Endothelial cell (in vitro differentiated cells): ENCODE measurements at places on chromosomes 2 and 18. TPM values are rescaled to one million over a fixed set of nuclear protein-coding genes. Genes with fewer than 3 reads are reported as not detected.
A peak's percentile ranks its signal among the peaks of the same experiment; 100 is the strongest.

GRCh38 chr18:60067426-60068210 lies 167.8 kb downstream of the PMAIP1 start:
- no peaks in the 10 kb centered on the region for H3K36me3 ChIP-seq
- peaks cover 2% of the 10 kb centered on the region for H3K27me3 ChIP-seq
- no peaks in the 10 kb centered on the region for H3K4me1 ChIP-seq
- DNase-seq: no peak
- H3K27ac ChIP-seq: no peak overlapping the region

- H3K36me3 ChIP-seq: no peaks in the 10 kb centered on the region
- H3K4me1 ChIP-seq: no peaks in the 10 kb centered on the region
- H3K4me3 ChIP-seq: no peak overlapping the region
- H3K27me3 ChIP-seq: peaks cover 2% of the 10 kb centered on the region
Measured at GRCh38 chr18:10197097-10197496, 257.3 kb upstream of the APCDD1 start.

- peaks cover 12% of the 10 kb centered on the region for H3K4me1 ChIP-seq
- H3K27me3 ChIP-seq: peaks cover 3% of the 10 kb centered on the region
- H3K36me3 ChIP-seq: no peaks in the 10 kb centered on the region
- no peak for DNase-seq
Measured at GRCh38 chr2:99150706-99151105, 4.0 kb downstream of the TSGA10 start.

DNA sequence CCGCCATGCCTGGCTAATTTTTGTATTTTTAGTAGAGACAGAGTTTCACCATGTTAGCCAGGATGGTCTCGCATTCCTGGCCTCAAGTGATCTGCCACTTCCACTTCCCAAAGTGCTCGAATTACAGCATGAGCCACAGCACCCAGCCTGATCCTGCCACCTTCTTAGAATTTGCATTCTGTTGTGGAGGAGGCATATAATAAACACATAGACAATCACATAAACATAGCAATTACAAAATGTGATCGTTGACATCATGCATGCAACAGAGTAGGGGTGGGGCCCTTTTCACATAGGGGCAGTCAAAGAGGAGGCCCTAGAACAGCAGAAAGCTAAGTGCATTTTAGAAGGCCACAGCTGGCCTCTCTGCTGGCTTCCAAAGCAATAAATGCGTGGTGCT lies 39.9 kb upstream of the TSPYL6 start:
- no peak overlapping the region for H3K27ac ChIP-seq
- no peaks in the 10 kb centered on the region for H3K27me3 ChIP-seq
- H3K4me3 ChIP-seq: no peak overlapping the region
- peaks cover 6% of the 10 kb centered on the region for H3K4me1 ChIP-seq
- no peak for DNase-seq

DNA sequence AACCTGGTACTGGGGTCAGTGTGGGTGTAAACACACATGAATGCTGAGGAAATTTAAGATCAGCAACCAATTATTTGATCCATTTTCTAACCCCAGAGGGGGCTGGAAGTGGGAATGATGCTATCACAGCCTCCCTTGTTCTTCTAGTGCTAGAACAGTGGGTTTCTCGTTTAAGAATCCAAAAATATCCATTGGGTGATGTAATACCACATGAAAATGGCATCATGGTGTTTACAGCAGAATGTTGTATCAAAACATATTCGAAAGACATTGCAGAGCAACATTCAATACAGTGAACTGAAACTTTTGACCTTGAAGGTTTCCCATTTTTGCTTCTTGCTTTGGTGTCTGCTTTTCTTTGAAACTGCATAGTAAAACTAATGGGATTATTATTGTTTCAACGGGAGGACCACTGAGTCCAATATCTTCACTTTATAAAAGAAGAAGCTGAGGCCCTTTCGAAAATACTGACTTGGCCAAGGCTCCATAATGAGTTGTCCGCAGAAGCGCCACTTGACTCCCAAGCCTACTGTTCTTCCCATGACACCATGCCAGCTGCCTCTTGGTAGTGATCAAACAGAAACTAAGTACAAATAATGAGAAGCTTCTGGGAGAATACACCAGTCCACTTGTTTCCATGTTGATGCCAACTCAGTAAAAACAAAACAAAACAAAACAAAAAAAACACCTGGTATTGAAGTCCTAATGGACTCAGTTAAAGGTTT lies 106.1 kb downstream of the COLEC12 start:
- H3K36me3 ChIP-seq: peaks cover 5% of the 10 kb centered on the region
- H3K27me3 ChIP-seq: peaks cover 2% of the 10 kb centered on the region
- no peak overlapping the region for H3K27ac ChIP-seq
- H3K4me1 ChIP-seq: peaks cover 3% of the 10 kb centered on the region

- no peak overlapping the region for H3K27ac ChIP-seq
- peaks cover 14% of the 10 kb centered on the region for H3K4me1 ChIP-seq
- peaks cover 1% of the 10 kb centered on the region for H3K27me3 ChIP-seq
Measured at GRCh38 chr18:49994410-49994809, 181.1 kb upstream of the ACAA2 start.

GRCh38 chr2:5491523-5491922 lies 200.7 kb upstream of the SOX11 start:
- no peak overlapping the region for H3K27ac ChIP-seq
- H3K36me3 ChIP-seq: no peaks in the 10 kb centered on the region
- no peak for DNase-seq
- no peak overlapping the region for H3K4me3 ChIP-seq
- H3K4me1 ChIP-seq: peaks cover 3% of the 10 kb centered on the region

DNA sequence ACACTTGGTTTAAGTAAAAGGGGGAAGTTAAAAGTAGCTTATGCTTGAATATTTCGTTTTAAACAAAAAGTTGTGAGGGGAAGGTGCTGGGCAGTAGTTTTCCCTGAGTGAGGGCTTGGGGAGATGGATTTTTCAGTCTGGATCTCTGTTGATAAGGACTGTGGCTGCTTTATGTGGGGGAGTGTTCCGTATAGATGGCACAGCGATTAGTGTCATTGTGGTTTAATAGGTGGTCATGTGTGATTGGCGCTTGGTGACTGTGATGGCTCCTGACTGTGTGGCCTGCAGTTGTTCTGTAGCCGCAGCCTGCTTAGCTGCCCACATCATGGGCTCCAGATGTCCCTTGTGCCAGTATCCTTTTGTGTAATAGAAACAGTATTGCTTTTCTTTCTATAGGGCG lies 156.2 kb downstream of the WDSUB1 start:
- H3K27me3 ChIP-seq: peaks cover 8% of the 10 kb centered on the region
- peak overlapping the region; percentile 9 for H3K27ac ChIP-seq
- H3K4me1 ChIP-seq: peaks cover 55% of the 10 kb centered on the region
- DNase-seq: no peak

- H3K4me1 ChIP-seq: no peaks in the 10 kb centered on the region
- no peak for DNase-seq
- no peak overlapping the region for H3K4me3 ChIP-seq
Measured at GRCh38 chr2:168895771-168896170, 5.3 kb upstream of the G6PC2 start.

GRCh38 chr2:102282678-102283091 lies 28.7 kb upstream of the IL1RL1 start:
- H3K27me3 ChIP-seq: no peaks in the 10 kb centered on the region
- no peaks in the 10 kb centered on the region for H3K36me3 ChIP-seq
- no peak for DNase-seq
- peaks cover 6% of the 10 kb centered on the region for H3K4me1 ChIP-seq

DNA sequence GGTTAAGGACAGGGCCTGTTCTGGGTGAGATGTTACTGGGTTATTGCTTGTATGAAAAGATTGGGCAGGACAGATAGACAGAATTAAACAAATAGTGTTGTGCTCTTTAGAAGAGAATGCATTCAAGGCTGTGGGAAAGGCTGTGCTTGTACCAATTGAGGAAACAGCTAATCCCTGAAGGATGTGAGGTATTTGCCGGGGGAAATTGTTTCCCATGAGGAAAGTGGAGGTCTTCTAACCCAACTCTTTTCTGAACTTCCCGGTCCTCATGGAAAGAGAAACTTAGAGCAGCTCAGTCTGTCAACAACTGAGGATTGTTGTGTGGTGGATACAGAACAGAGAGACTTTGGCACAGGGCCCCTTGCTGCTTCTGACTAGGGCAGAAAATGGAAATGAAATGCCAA lies 9.5 kb downstream of the SLC1A4 start:
- peaks cover 9% of the 10 kb centered on the region for H3K36me3 ChIP-seq
- H3K4me3 ChIP-seq: no peak overlapping the region
- no peak for DNase-seq
- peaks cover 12% of the 10 kb centered on the region for H3K4me1 ChIP-seq
- H3K27ac ChIP-seq: peak overlapping the region; percentile 96

GRCh38 chr2:12318427-12319057 lies 398.2 kb upstream of the TRIB2 start:
- no peak overlapping the region for H3K27ac ChIP-seq
- no peaks in the 10 kb centered on the region for H3K27me3 ChIP-seq
- H3K36me3 ChIP-seq: no peaks in the 10 kb centered on the region

GRCh38 chr18:32271672-32272208 lies 81.9 kb downstream of the MEP1B start:
- no peaks in the 10 kb centered on the region for H3K4me1 ChIP-seq
- H3K36me3 ChIP-seq: no peaks in the 10 kb centered on the region
- DNase-seq: peak; percentile 56
- no peak overlapping the region for H3K27ac ChIP-seq

DNA sequence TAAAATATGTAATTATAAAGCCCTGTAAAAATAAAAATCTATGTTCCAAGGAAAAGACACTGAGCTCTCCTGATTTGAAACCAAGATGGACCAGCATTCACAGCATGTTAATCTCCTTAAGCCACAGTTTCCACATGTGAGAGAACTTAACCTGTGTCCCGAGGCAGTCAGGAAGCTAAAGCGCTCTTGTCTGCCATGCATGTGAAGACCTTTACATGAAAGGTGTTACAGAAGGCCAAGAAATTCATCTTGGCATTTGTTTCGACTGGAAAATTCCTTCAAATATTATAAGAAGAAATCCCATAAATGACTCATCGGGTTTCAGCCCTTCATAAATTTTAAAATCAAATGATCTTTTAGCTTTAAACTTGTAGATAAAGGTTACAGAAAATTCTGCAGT lies 328.6 kb downstream of the CDH2 start:
- no peak overlapping the region for H3K4me3 ChIP-seq
- H3K36me3 ChIP-seq: no peaks in the 10 kb centered on the region
- H3K27ac ChIP-seq: no peak overlapping the region

DNA sequence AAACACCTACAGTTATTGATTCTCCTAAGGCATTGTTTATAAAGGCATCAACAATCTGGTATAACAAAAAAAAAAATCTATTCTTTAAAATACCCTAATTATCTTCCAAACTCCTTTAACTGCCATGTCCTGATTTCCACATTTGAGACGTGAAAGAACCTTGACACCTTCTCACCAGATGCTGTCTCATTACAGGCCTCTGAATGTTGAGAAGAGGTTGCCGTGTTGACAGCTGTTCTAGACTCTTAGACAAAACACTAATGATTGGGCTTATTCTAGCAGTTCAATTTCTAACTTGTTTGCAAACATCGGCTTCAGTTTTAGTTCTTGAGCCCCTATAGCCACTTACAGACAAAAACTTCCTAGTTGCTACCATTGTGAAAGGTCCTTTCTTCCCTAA lies 988.8 kb downstream of the LRP1B start:
- H3K4me1 ChIP-seq: no peaks in the 10 kb centered on the region
- no peaks in the 10 kb centered on the region for H3K27me3 ChIP-seq
- no peak overlapping the region for H3K27ac ChIP-seq

DNA sequence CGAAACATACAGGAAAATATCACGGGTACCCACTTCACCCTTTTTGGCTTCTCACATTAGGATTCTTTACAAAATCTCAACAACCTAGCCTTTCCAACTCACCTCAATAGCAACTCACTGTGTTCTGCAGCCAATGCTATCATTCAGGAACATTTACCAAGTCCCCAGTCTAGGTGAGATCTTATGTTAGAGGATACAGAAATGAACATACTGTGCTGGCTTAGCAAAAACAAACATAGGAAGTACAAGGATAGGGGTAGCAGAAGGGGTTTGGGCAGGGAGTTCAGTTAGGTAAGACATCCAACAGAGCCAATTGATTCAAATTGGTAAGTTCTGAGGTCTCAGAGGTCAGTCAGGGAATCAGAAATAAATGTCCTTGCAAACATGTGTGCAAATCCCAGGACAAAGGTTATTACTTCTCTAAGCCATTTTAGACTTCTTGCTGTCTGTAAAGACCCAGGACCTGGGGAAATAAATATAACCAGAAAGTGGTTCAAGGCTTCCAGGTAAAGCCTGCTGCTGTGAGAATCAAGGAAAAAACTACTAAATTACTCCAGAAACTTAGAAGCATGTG lies 556.3 kb upstream of the CHAC2 start:
- peaks cover 1% of the 10 kb centered on the region for H3K4me1 ChIP-seq
- H3K4me3 ChIP-seq: no peak overlapping the region
- no peak overlapping the region for H3K27ac ChIP-seq
- H3K27me3 ChIP-seq: no peaks in the 10 kb centered on the region

DNA sequence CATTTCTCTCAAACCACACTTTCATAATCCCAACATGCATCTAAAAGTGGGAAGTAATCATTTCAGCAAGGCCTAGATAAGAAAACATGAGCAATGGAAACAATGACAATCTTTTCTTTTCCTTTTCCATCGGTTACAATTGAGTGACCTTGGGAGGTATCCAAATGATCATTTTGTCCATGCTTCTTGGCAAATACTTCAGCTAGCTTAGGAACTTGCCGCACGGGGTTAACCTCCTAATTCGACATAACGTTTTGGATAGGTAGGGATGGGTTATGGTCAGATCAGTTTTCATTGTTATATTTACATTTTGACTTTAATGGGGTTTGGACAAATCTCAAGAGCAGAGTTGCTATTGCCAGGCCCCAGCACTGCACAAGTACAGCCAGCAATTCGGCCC lies 4.6 kb upstream of the PTPRM start:
- H3K4me1 ChIP-seq: peaks cover 55% of the 10 kb centered on the region
- no peak for DNase-seq
- H3K27ac ChIP-seq: no peak overlapping the region
- no peaks in the 10 kb centered on the region for H3K27me3 ChIP-seq

DNA sequence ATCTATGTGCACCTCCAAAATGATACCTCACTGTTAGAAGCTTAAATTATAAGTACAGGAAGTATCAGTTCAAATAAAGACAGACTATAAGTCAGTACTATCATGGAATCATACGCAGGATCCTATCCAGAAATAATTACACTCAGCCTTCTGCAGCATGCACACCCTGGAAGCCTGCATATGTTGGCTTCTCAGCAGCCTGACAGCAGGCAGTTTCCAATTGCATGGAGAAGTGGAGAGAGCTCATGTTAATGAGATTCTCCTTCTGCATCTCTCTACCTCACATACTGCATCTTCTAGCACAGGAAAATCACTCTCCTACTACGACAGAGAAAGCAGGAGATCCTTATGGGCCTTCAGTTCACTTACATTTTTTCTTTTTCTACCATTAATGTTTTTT lies 20.5 kb downstream of the NR4A2 start:
- DNase-seq: no peak
- no peaks in the 10 kb centered on the region for H3K27me3 ChIP-seq
- H3K4me1 ChIP-seq: no peaks in the 10 kb centered on the region
- H3K27ac ChIP-seq: no peak overlapping the region
- H3K36me3 ChIP-seq: no peaks in the 10 kb centered on the region
- H3K4me3 ChIP-seq: no peak overlapping the region

RGPD8 gene
- 11.8 TPM for total RNA-seq

MARCO gene
- total RNA-seq: not detected

KCNE4 gene
- 0.46 TPM for total RNA-seq

MYOM1 gene
- total RNA-seq: 0.49 TPM
